ENCODE measurements at places on chromosomes 12 and 14.

DNA sequence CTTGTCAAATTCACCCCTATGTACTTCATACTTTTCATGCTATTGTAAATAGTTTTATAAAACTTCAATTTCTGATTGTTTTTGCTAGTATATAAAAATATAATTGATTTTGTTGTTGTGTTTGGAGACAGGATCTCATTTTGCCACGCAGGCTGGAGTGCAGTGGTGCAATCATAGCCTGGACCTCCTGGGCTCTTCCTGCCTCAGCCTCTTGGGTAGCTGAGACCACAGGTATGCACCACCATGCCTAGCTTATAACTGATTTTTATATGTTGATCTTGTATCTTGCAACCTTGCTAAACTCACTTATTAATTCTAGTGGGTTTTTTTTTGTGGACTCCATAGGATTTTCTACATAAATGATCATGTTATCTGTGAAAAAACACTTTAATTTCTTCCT is 23.5 kb downstream of the ATP5MC2 start:
- no peak for DNase-seq

DNA sequence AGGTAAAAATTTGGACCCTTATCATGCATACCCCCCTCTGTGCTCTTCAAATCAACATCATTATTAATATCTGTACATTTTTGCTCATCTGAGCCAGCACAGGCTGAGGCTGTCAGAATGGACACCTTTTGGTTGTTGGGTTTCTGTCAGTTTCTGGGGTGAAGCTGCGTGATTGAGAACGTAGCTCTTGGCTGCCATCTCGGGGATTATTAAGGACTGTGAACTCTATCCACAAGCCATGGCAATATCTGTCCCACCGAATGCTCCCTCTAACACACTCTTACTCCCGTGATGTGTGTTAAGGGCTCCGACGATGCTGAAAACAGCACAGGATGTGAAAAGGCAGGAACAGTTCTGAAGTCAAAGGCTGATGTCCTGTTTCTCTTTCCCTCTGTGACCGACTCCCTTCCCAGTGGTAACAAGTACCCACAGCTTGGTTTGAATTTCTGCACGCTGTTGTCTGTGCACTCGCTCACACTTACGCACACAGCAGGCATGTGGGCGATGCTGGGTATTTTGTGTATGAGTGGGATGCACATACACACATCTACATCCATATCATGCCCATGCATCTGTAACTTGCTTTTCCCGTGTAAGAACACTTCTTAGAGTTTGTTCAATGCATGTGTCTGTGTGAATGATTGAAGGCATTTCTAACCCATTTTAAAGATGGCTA is 405.6 kb downstream of the TMEM121 start:
- no peak for DNase-seq

GRCh38 chr12:3753544-3754284 is 805 bp upstream of the CRACR2A start:
- DNase-seq = no peak

DNA sequence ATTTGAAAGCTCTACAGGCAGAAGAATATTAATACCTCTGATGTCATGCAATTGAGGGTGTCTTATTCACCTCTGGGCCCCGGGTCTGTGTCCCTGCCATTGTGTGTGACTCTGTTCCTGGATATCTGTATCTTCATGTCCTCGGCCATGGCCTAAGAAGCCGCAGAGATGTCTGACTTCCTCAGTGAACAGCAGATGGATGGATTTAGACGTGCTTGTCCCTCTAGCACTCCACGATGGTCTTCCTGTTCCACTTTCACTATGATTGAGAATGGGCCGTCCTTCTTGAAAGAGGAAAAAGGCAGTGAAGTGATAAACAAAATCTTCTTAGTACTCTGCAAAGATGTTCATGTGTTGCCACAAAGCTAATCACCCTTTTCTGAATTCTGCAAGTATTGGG is 217.4 kb downstream of the SLC41A2 start:
- no peak for DNase-seq

DNA sequence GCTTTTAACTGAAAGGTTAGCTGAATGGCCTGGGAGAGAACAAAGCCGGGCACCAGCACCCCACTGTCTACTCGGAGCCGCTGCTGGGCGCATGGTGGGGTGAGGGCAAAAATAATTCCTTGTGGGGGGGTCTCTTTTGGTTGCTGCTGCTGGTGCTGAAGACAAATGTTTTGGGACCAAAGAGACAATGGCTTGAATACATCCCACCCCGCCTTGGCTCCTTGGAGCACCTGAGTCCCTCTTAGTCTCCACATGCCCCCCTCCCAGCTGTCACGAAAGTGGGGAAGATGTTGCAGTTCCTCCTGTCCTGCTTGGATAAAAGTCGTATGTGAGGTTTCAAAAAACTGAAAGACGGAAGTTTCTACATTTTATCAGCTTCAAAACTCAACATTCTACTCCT is 85.0 kb downstream of the PIWIL1 start:
- DNase-seq = no peak

GRCh38 chr14:80215756-80216581 is 4.7 kb upstream of the DIO2 start:
- no peak for DNase-seq

DNA sequence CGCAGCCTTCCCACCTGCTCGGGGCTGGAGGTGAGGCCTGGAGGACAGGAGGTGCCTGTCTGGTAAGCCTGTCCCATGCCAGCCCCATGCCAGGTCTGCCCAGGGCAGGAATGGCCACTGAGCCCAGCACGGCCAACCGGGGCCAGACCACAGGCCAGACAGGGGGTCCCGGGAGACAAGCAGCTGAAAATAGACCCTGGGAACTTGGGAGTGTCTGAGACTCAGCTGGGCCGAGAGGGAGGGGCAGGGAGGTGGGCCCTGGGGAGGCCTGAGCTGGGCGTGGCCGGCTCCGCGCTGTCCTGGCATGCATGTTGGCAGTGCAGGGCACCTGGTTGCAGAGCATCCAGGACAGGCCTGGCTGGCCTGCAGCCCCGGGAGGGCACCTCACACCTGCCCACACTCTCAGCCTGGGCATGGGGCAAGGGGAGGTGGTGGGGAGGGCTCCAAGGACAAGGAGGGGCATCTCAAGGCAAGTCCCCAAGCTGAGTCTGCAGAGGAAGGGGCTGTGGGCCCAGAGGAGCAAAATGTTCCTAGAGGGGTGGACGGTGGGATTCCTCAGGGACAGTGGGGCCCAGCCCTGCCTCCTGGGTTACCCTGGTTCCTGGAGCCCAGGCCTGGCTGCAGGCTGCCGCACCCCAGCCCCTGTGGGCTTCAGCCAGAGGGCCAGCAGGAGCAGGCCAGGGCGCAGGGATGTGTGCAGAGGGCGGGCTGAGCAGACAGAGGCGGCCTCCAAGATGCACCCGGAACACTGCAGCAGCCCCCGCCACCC is 3.2 kb upstream of the CRIP1 start:
- no peak for DNase-seq

- no peak for DNase-seq
These were observed 125.6 kb downstream of the NELL2 start for GRCh38 chr12:44750468-44750867.

GRCh38 chr14:35435177-35435576 is 30.6 kb upstream of the NFKBIA start:
- DNase-seq = no peak

DNA sequence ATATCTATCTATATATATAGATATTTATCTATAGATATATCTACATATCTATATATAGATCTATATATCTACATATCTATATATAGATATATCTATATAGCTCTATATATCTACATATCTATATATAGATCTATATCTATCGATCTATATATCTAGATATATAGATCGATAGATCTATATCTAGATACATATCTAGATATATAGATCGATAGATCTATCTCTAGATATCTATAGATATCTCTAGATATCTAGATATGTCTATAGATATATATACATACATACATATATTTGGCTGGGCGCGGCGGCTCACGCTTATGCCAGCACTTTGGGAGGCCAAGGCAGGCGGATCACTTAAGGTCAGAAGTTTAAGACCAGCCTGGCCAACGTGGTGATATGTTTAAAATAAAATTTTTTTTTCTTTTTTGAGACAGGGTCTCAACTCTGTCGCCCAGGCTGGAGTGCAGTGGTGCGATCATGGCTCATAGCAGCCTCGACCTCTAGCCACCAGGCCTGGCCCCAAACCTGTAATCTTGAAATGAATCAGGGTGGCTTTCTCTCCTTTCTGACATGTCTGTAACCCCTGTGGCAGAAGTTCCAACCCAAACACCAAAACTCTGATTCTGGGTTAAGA is 18.1 kb downstream of the ARPC3 start:
- no peak for DNase-seq

DNA sequence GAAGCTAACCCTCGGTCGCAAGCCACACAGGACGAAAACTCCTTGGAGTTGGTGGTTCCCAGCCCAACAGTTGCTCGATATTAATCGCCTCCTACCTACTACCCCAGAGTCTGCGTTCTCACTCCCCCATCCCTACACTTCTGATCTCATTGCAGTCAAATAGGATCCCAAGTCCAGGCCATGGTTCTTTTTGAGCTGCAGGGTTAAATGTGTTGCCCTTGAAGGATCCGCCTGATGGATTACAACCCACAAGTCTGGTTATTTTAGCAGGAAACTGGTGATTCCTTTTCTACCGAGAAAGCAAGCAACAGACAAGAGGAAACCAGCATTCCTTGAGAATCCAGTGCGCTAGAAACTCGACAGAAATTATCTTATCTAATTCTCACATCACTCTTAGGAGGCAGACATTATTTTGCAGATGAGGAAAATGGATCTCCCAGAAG is 785 bp upstream of the NIN start:
- no peak for DNase-seq

DNA sequence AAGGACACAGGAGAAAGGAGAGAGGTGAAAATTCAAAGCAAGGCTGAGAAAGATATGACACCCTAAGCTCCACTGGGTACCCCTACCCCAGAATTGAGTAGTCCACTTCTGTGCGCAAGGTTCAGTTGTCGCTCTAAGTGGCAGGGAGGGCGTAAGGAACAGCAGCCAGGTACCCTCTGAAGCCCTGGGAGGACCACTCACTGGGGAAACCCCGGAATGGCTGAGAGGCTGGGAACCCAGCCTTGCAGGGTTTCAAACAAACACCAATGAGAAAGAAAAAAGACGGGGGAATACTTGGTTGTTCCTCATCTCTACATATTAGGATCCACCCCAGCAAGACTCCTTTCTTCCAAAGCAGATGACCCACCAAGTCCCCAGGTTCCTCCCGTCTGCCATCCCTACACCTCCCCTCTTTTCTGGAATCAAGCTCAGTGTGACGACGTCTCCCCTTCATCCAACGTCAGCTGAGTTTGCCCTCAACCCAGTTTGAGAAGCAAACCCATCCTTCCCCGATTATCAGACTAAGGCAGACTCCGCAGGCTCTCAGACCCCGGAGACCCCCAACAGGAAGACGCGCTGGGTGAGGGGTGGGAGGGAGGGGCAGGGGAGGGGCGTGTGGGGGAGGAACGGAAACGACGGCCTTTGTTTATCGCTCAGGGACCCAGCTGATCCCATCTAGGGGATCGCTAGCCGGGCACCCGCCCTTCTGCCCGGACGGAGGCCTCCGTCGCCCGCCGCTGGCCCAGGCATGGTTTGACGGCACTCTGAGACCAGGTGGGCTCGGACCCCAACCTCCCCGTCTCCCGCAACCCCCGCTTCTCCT is 795 bp downstream of the LMBR1L start:
- DNase-seq = no peak

DNA sequence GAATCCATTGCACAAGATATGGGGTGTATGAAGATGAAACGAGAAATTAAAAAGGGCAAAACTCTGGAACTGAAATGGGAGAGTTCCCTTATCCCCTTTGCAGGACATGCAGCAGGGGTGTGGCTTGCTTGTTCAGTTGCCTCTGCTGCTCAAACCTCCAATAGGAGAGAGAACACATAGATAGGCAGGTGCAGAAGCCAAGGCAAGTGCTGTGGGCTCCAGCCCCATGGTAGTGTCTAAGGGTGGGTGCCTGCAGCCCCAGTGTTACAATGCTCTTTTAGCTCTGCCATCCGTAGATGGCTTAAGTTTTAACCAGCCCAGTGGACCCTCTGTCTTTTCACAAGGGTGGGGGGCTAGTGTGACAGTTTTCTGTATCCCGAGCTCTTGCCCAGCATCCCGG is 69.7 kb downstream of the CMAS start:
- peak; percentile 28 for DNase-seq

DNA sequence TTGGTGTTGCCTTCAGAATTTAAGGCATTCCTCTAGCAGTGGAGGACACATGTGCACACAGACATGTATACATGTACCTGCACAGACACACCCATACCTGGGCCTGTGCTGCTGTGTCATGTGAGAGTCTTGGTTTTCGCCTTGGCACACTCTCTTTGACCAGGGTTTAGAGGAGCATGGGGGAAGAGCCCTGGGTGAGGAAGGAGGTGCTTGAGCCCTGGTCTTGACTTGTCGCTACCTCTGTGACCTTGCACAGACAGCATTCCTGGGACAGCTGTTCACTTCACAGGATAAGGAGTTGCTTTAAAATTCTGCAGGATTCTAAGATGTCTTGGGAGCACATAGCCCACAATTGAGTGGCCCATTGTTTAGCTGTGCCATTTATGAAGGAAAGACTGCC is 94.7 kb downstream of the DDX51 start:
- no peak for DNase-seq

- DNase-seq = no peak
These were observed 75.5 kb downstream of the NCOR2 start for GRCh38 chr12:124491856-124492420.

DNA sequence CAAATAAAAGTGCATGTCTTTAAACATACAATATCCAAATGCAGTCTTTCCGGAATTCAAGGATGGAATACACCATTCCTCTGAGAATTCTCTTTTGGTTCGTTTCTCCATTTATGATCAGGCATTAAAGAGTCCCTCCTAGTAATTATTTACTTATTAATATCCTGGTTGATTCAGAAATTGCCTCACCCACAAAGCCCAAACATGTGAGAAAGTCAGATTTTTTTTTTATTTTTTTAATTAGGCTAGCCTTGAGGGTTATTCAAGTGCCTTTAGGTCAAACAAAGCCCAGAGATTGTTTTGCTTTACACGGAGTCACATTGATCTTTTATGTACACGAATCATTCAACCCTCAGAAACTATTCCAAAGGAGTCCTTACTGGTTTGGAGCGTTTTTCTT is 6.4 kb upstream of the TSPAN8 start:
- no peak for DNase-seq

DNA sequence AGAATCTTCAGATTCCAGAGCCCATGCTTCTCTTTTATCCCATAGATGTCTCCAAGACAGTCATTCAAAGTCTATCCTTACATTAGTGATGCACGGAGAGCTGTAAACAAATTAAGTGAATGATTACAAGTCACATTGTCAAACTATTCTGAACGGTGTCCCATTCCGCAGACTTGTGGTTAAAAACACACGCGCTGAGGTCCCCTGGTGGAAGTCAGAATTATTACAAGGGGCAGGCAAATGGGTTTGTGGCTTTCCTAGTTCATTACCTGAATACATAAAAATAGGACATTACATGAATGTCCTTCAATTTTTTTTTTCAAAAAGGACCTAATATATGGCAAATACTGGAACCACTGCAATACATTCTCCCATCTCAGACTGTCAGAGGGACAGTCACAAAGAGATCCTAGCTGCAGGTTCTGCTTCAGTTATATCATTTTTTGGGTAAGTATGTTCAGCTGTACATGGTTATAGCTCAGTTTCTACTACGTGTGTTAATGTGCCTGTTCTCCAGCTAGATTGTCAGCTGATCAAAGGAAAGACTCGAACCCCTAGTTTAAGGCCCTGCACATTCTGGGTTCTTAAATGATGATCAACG is 53.1 kb upstream of the STON2 start:
- DNase-seq = peak; percentile 38

All from dorsolateral prefrontal cortex (tissue), 122 donors.